ENCODE measurements at places on chromosomes 13 and 19.

- no peak for DNase-seq
Observed at GRCh38 chr13:77001540-77001939, 9.7 kb downstream of the CLN5 start.

- DNase-seq = no peak
Observed at GRCh38 chr19:55857149-55857548, 20.8 kb downstream of the NLRP4 start.

- DNase-seq = no peak
Observed at GRCh38 chr19:1601613-1602064, 3.6 kb downstream of the UQCR11 start.

DNA sequence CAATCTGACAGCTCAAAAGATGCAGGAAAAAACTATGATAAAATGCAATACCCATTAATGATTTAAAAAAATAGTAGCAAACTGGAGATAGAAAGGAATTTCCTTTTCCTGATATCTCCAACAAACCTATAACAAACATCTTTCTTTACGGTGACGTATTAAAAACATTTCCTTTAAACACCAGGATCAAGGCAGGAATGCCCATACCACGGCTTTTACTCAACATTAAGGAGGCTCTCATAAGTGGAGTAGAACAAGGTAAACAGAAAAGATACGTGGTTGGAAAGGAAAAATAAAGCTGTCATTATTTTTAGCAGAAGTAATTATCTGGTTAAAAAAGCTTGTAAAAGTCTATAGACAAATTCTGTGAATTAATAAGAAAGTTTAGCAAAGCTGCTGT lies 61.1 kb downstream of the MIPEP start:
- DNase-seq = no peak

DNA sequence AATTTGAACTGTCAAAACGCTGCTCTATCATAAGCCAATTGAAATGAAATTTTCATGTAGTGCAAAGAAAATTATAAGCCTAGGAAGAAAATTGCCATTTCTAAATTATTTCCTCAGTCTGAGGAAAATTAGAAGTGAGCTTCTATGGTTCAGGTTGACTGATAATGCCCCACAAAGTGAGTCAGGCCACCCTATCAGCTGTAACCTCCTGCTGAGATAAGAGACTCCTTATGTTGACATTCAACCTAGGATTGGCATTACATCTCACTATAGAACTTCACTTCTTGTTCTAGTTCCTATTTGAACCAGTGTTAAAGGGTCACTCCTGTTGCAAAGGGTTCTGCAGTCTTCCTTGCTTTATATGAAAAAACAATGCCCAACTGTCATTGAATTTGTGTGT lies 32.6 kb upstream of the RFC3 start:
- no peak for DNase-seq

- no peak for DNase-seq
Observed at GRCh38 chr19:19032420-19033175, 719 bp downstream of the SUGP2 start.

DNA sequence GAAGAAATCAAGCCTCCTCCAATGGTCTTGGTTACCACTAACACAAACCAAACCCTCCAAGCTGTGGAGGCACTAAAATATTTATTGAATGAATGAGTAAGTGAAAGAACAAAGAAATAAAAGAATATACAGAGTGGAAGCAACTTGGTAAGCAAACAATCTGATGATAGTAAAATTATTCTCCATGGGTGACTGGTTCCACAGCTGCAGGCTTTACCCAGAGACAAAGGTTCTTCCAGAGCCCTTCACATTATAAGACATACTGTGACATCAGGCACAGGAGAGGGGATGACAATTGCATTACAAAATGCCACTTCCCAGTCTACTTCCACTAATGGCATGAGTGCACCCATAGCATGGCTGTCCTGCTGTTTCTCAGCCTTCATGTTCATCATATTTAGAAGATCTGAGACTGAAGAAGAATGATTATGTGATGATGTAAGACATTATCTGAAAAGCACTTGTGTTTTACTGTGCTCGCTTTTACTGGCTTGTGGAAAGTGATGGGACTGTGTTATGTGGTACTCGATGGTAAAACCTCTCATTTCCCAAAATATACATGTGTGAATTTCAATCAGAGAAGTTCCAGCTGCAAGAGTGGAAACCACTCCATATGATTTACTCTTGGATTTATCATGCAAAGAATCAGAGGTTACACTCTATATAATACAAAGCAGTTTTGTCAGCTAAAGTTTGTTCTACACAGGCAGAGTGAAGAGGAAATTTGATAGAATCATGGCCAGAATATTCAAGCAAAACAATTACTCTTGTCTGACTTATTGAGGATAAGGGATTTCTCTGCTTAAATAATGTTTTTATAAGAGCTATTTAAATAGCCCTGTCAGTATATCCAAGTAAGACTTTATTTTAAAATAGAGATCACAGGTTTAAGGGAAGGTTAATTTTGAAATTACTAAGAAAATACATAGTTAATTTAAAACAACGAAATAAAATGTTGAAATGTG lies 220.2 kb upstream of the NBEA start:
- no peak for DNase-seq

DNA sequence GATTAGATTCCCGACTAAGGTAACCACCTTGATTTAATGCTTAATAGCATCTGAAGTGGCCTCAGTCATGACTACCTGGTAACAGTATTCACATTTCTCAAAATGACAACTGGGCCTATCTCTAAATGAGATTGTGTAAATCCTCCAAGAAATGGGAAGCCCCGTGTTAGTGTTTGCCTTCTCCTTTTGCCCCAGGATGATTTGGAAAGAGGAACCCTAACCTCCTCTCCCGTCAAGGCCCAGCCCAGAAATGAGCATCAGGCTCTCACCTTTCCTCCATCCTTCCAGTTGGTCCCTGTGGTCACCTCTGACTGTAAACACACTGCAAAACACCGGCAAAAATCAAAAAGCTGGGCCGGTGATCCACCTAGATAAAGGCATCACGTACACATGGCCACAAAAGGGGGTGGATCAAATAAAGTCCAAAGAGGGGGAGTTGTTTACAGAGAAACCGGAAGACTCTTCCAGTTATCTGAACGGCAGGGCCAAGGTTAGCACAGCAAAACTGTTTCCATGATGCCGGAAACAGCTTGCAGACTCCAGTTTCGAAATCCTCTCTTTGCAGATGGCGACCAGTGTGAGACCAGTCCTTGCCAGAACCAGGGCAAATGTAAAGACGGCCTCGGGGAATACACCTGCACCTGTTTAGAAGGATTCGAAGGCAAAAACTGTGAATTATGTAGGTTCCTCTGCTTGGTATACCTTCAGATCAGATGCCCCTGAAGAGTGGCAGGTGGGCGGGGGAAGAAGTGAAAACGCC lies 16.4 kb downstream of the F10 start:
- DNase-seq = no peak

DNA sequence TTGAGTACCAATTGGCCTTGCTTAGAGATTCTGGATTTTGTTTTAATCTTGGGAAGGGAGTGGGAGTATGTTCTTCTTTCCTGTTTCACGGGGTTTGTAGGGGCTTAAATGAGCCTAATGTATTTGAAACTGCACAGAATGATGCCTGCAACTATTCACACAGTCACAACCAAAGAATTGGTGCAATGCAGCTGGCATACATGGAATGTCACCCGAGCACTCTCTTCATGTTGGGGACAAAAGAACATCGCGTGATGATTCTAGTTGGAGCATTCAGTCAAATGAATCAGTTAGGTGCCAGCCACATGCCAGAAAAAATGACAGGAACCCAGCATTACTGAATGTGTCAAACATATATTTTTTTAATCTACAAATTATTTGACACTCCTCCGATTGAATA lies 22.1 kb downstream of the STARD13 start:
- no peak for DNase-seq

GRCh38 chr19:5407356-5407755 lies 47.9 kb upstream of the ZNRF4 start:
- DNase-seq = peak; percentile 10

DNA sequence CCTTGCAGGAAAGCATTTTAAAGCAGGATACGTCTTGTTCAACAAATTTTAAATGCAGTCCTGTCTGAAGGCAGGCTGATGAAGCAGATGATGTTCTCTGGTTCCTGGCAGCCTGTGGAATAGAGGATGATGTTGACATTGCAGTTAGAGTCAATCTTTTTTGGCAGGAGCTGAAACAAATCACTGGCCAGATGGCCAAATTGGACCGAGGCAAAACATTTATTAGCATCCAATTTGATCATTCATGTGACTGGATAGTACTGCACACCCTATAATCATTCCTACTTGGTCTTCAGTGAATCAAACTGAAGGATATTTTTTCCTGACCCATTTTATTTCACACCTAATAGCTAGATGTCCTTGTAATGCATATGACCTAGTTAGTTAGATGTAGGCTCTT lies 172.2 kb upstream of the SLC10A2 start:
- no peak for DNase-seq

DNA sequence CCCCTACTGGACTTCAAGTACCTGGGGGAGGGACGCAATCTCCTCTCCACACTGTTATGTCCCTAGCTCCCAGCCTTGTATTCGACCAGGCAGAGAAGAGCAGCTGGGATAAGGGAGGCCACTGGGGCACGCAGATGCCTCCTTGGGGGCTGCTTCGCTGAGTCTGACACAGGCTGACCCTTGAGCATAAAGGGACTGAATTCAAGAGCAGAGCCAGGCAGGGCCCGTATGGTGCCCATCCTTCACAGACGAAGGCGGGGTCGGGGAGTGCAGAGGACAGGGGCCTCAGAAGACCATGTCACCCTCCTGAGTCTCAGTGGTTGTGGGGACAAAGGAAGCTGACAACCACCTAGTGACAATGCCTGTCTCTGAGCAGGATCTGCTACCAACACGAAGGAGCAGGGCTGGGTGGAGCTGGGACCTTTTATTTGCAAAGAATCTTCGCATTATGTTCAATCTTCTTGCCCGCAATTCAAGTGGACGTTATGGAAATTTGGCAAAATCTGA lies 124.6 kb downstream of the TUBA3C start:
- no peak for DNase-seq

- no peak for DNase-seq
Observed at GRCh38 chr13:100275746-100276145, 186.9 kb downstream of the PCCA start.

- no peak for DNase-seq
Observed at GRCh38 chr13:39605677-39606320, 2.8 kb upstream of the LHFPL6 start.

DNA sequence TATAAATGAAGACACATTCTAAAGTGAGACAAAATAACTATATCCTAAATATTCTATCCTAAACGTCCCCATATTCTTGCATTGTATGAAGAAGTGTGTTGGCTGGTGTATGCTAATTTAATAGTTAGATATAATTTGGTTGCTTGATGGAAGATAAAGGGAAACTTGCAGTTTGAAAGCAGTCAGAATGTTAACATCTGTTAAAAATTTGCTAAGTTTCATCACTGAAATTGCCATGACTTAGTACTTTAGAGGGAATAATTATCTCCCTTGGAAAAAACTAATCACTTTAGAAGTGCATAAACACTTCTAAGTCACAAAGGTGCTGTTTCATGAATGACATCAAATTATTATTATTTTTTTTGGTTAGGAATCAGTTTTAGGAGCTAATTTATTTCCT lies 61.6 kb downstream of the ITGBL1 start:
- no peak for DNase-seq

DNA sequence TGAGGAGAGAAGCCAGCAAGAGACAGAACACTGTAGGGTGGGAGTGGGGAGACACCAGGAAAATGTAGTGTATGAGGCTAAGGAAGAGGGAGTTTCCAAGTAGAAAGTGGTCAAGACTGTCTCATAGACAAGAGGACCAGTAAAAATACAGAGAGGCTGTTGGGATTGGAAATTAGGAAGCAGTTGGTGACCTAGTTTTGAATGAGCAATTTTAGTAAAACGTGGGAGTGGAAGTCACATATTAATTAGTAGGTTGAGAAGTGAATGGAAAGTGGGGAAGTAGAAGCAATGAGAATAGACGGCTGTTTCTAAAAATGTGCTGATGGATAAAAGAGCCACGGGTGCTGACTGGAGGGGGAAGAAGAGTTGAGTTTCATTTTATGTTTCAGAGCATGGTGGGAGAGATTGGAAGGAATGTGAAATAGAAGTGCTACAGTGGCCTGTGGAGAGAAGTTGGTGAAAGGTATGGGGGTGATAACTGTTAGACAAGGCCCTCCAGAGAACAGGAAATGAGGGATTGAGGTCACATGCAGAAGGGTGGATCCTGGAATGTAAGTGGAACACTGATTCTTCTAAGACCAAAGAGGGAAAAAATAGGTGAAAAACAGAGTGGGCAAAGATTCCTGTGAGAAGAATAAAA lies 247.3 kb downstream of the MTUS2 start:
- no peak for DNase-seq

- DNase-seq = no peak
Observed at GRCh38 chr19:39355253-39355652, 13.0 kb downstream of the SAMD4B start.

DNA sequence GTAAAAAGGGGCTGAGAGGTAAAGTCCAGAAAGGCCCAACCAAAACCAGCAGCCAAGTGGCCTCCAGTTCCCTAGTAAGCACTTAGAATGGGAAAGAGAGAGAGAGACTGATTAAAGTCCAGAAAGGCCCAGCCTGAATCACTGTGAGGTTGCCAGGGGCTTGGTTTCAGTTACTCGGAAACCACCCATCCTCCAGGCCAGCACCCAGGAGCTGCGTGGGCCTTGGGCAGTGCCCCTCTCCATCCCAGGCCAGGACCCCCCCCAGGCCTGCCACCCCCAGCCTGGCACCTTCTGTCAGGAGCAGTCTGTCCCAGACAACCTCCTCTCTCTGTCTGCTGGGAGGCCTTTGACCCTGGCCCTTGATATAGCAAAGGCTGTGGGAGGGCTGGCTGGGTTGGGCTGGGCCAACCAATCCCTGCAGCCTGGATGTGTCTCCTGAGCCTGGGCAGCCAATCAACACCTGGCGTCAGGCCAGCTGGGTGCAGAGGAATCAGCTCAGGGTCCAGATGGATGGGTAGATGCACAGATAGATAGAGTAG lies at the start of gene CYP4F2:
Gene CYP4F2, minus strand, starts transcription at position 337 of the 539 bp plus-strand sequence. CDS start 463 bp downstream, outside the sequence.
- no peak for DNase-seq

DNA sequence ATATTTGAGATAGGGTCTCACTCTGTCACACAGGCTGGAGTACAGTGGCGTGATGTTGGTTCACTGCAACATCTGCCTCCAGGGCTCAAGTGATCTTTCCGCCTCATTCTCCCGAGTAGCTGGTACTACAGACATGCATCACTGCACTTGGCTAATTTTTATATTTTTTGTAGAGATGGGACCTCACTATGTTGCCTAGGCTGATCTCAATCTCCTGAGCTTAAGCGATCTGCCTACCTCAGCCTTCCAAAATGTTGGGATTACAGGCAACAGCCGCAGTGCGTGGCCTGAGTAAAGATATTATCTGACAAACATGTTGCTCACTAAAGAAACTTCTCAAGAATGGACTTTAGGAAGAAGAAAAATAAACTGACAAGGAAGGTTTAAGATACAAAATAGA lies 125.4 kb upstream of the ABCC4 start:
- DNase-seq = no peak

GRCh38 chr13:45615501-45616101 lies at the start of gene ERICH6B:
TSS of gene ERICH6B (minus strand) at chr13:45615739. CDS start at chr13:45597005, 18,734 bp downstream.
- peak; percentile 36 for DNase-seq

GRCh38 chr13:78185700-78186099 lies 267.1 kb upstream of the EDNRB start:
- DNase-seq = no peak

DNA sequence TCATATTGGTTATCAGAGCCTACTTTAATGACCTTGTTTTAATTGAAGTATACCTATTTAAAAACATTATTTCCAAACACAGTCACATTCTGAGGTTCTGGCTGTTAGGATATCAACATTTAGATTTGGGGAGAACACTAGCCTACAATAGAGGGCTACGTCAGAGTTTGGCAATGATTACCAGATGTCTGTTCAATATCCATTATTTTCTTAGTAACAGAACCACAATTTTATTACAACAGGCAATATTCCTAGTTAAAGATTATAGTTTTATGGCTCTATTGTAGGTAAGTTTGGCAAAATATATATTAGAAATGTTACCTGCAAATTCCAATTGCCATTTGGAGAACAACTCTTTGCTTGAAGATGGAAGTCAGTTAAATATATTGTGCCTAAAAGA lies 1163.1 kb upstream of the MIR17HG start:
- DNase-seq = no peak
